ENCODE measurements at places on chromosomes 1 and 21.

- no peak for DNase-seq
These were observed 1178.6 kb downstream of the MRPL39 start for GRCh38 chr21:24428591-24429199.

DNA sequence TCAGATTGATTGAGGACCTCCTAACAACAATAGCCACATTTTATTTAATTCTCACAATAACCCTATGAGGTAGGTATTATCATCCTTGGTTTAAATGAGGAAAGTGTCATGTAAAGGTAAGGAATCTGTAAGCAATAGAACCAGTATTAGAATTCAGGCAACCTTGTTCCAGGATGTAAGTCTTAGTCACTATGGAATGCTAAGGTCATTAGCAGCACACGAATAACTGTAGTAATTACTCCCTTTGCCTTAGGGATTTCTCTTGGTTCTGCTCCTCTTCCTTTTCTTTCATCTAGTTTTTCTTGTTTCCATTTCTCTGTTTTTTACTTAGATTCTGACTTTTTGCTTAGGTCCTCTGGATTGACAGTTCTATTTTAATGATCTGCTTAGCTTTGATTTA, 23.1 kb upstream of the ATP6V1G3 start:
- no peak for DNase-seq

GRCh38 chr21:17674106-17674505, 61.4 kb upstream of the BTG3 start:
- DNase-seq, result no peak

DNA sequence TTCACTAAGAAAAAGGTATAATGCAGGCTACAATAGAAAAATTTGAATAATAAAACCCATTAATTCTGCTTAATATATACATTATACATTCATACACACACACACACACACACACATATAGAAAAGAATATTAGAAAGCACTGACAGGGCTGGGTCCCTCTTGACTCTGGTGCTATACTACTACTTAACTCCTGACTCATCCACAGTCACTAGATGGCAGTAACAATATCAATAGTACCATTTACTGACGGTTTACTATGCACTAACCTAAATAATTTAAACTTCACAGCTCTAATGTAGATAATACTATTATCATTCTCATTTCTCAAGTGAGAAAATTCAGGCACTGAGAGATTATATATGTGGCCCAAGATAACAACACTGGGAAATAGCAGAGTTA, 87.5 kb downstream of the COP1 start:
- DNase-seq, result no peak

GRCh38 chr1:208326033-208326432, 81.8 kb upstream of the PLXNA2 start:
- no peak for DNase-seq

GRCh38 chr21:46355161-46356004, 31.4 kb downstream of the PCNT start:
- DNase-seq, result no peak

DNA sequence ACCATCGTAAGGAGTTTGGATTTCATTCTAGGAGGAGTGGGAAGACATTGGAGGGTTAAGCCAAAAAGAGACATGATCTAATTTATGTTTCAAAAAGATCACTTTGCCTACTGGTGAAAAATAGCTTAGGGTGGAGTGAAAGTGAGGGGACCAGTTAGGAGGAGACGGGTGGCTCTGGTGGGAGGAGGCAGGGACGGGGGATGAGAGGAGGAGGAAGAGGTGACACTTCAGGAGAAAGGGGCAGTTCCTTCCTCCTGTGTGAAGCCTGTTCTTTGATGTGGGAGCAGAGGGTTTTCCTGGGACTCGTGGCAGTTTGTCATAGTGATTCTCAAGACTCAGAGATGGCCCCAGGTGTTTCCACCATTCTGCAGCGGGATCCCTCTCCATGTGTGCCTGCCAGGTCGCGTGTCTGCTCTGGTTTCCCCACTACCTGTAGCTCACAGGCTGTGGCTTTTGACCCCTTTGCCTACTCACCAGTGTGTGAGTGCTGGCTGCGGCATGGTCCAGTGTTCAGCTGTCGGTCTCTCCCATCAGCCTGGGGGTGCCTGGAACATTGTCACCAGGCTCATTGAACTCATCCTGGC, 102.4 kb downstream of the CNIH3 start:
- DNase-seq, result no peak

GRCh38 chr1:43315481-43315880, 14.7 kb downstream of the TIE1 start:
- DNase-seq, result no peak

- DNase-seq, result no peak
These were observed 5.7 kb upstream of the TENT5B start for GRCh38 chr1:27018316-27018715.

DNA sequence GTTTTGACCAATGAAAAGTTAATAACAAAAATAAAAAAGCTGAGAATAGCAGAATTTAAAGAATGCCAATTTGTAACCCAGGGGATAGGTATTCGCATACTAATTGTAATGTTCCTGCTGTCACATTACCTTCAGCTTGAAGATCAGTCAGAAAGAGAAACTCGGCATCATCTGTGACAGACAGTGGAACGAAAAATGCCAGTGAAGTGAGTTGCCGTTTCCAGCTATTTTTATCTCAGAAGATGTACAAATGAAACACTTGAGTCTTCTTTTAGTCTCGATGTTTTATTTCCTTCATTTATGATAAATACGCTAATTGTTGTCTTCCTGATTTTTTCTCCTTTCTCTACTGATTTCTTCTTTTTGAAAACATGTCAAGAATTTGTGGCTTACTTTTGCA, 26.1 kb downstream of the RGS21 start:
- no peak for DNase-seq

GRCh38 chr1:8427493-8427892, 109.6 kb downstream of the SLC45A1 start:
- DNase-seq, result no peak

GRCh38 chr21:33650929-33651509, 8.7 kb downstream of the ITSN1 start:
- no peak for DNase-seq

- no peak for DNase-seq
These were observed 2.7 kb upstream of the PRDM16 start for GRCh38 chr1:3066250-3066711.

DNA sequence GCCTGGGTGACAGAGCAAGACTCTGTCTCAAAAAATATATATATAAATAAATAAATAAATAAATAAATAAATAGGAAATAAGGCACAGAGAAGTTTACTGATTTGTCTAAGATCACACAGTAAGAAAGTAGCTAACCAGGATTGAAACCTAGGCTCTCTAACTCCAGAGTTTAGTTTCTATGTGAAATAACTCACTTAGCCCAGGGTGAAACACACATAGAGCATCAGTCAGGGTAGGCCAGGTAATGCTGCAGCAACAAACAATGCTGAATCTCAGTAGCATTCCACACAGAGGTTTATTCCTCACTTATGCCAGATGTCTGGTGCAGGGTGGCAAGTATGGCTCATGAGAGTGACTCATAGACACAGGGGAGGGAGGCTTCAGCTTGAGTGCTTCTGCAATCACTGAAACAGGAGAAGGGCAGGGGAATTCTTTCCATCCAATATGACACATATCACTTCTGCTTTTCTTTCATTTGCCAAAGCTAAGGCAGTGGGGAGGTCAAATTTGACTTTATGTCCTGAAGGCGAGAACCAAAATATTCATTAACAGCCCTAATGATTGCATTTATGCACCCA, 37.1 kb upstream of the KANK4 start:
- DNase-seq, result no peak

- DNase-seq, result no peak
These were observed 4.8 kb upstream of the ARF1 start for GRCh38 chr1:228077565-228078330.

- DNase-seq, result no peak
These were observed 131.1 kb downstream of the HLCS start for GRCh38 chr21:36835383-36835795.

DNA sequence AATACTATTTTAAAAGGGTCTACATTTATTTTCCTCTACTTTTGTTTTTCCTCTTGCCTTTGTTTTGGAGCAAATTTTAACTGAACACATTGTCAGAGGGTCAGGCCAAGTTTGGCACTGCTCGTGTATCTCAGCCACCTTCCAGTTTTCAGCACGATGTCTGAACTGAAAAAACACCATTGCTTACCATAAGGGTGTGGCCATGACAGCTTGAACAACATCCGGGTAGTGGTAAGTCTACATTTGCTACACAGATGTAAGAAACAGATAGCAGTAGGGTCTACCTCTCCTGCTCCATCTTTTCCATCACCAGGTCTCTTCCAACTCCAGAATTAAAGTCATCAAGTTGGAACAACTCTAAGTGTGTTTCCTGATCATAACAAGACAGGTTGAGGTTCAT, 4.2 kb downstream of the HIVEP3 start:
- no peak for DNase-seq

DNA sequence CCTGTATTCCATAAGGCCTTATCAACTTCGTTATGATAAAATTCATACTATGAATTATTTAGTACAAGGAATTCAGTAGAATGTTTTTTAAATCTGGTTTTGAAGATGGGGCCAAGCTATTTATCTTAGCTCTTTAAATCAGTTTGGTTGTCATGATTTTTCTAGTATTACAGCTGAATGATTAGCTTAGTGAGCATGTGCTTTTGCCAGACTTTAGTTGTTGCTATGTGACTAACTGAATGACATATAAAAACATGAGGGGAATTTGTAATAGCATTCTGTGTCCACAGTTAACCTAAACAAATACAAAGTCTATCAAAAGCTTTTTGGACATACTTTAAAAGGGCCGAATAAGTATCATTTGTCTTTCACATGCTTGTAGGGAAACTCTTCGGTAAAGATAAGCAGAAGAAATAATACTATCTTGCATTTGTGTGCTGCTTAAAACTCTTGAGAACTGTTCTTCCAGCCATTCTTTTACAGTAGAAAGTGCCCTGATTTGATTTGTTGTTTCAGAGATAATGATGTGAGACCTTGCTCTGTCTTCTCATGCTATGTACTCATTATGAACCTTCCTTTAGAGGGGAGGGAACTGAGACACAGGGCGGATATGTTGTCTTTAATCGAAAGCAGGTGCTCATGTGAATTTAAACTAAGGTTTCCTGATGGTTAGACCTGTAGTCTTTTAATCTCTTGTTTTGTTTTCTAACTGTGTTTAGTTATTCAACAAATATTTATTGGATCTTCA, 18.8 kb downstream of the NEK7 start:
- DNase-seq, result no peak

DNA sequence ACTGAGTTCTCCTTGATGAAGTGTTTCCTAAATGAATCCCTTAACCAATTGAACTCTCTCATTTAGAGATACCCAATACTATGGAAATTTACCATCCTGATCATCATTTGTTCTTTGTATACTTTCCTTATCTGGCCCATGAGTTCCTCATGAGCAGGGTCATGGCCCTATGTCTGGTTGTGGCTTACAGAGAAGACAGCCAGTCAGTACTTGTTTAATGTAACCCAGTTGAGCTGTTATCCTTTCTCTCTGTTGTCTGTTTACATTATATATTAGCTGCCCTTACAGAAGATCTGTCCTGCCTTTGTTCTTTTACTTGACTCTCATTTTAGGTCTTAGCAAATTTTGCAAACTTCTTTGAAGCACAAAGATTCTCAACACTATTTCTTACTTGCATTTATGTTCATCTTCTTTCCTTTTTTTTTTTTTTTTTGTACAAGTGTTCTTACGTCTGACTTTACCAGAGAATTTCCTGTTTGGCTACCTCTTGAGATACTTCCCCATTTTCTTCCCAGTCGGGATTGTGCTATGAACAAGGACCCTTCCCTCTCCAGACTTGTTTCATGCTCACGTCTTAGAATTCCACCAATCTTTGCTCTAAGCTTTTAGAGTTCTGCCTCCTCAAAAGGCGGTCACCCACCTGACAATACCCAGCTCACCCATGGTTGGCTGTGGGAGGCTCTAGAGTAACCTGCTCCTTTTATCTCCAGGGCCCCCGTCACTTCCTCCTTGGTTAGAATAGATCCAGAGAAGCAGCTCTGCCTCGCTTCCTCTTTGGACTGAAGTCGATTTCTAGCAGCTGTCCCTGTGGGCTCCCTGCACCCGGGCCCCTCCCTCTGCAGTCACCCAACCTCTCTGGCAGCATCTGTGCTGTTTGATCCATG, 53.6 kb upstream of the RUNX1 start:
- DNase-seq, result no peak

GRCh38 chr1:55965981-55966461, 613.3 kb downstream of the PLPP3 start:
- no peak for DNase-seq

DNA sequence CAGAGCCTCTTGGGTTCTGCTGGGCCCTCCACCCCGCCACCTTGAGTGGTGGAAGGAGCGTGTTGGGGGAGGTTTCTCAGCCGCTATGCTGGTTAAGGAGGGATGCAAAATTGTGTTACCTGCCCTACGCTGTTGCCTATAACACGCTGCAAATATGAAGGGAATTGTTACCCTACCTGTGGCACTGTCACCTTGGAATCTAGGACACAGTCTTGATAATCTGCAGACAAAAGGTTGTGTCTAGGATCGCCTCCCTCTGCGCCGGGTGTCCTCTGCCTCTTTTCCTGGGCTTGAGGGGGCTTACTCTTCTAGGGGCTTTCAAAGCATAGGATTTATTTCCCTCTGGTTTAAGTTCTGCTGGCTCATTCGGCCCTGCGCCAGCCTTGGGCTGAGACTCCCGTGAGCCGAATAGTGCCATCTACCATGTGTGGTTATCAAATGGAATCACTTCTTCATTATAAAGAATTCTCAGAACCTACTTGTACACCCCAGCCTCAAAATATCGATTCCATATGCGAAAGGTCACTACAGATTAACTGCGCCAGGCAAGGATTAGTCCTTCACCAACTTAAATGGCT, 697 bp downstream of the SLC22A15 start:
- DNase-seq, result no peak

DNA sequence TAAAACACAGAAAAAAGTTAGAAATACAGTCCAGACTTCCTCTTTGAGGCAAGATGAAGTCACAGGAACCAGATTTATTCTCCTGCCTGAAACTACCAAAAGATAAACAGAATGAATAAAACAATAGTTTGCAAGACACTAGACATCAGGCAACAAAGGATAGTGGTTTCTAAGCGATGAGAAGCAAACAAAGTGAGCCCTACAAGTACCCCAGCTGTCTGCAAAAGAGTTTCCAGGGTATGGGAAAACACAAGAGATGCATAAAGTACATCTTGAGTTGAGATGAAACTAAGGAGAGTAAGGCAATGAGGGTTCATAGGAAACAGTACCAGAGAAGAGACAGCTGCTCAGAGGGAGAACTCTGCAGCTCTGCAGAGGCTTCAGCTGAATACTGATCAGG, 83.3 kb upstream of the COL24A1 start:
- DNase-seq, result no peak

GRCh38 chr1:230349020-230349393, 77.1 kb downstream of the PGBD5 start:
- no peak for DNase-seq

GRCh38 chr1:153478692-153479618, 18.5 kb upstream of the S100A7 start:
- no peak for DNase-seq

DNA sequence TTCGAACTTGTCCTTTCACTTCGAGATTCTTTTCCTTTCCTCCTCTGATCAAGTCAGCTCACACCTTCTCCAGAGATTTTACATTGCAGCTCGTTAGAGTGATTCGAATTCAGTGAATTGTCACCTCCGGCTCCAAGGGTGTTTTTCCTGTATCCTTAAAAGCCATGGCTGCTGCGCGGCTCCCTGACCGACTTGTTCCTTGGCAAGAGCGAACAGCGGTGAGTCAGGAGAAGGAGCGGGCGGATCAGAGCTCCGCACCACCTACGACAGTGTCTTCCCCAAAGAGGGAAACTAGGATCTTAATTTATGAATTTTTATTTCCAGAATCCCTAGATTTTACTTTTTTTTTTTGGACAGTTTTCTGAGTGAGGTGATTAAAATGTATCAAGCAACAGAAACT, 204.4 kb upstream of the ADGRL2 start:
- DNase-seq, result no peak

Measured in NCI-H1048 (cell line).